IMR-90 (cell line): ENCODE measurements at places on chromosomes 3 and 15. TPM values are rescaled to one million over a fixed set of nuclear protein-coding genes. Genes with fewer than 3 reads are reported as not detected.

GRCh38 chr3:66497288-66497984 lies 3.4 kb downstream of the LRIG1 start:
- H3K36me3 ChIP-seq: no peaks in the 10 kb centered on the region
- H3K27me3 ChIP-seq: peaks cover 2% of the 10 kb centered on the region; the same call in 1 of the 2 replicates
- H3K4me1 ChIP-seq: peaks cover 9% of the 10 kb centered on the region

- no peak overlapping the region for H3K27ac ChIP-seq
- peaks cover 2% of the 10 kb centered on the region for H3K36me3 ChIP-seq
- H3K27me3 ChIP-seq: no peaks in the 10 kb centered on the region
- no peak overlapping the region for H3K4me3 ChIP-seq
- no peak for DNase-seq
Measured at GRCh38 chr3:188431040-188431439, 277.1 kb downstream of the LPP start.

DNA sequence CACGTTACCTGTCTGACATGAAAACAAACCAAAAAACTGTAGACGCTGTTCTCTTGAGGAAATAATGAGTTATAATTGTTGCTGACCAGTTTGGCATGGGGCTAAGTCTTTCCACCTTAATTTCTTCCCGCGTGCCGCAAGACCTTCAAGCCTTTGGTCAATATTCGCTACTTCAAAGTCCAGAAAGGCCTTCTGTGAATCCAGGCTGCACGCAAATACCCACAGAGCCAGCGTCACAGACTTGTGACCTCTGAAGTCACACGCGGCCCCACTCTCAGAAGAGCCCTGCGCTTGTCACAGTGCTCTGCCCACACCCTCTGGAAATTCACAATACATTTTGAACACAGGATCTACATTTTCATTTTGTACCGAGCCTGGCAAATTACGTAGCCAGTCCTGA lies 275.2 kb downstream of the SHQ1 start:
- H3K36me3 ChIP-seq: no peaks in the 10 kb centered on the region
- no peak overlapping the region for H3K4me3 ChIP-seq
- no peak for DNase-seq
- no peak overlapping the region for H3K27ac ChIP-seq

GRCh38 chr3:71949442-71949841 lies 164.5 kb upstream of the PROK2 start:
- H3K4me1 ChIP-seq: no peaks in the 10 kb centered on the region
- H3K4me3 ChIP-seq: no peak overlapping the region
- no peak overlapping the region for H3K27ac ChIP-seq
- H3K27me3 ChIP-seq: peaks cover 15% of the 10 kb centered on the region
- DNase-seq: no peak

- H3K27me3 ChIP-seq: no peaks in the 10 kb centered on the region
- no peak overlapping the region for H3K27ac ChIP-seq
- H3K4me1 ChIP-seq: peaks cover 4% of the 10 kb centered on the region
- H3K36me3 ChIP-seq: peaks cover 6% of the 10 kb centered on the region
- H3K4me3 ChIP-seq: no peak overlapping the region
Measured at GRCh38 chr3:190620886-190621608, 107.2 kb downstream of the IL1RAP start.

The STRIT1 gene
- total RNA-seq: not detected in 2 replicates

GRCh38 chr3:14151471-14152083 lies 26.7 kb downstream of the TMEM43 start:
- H3K36me3 ChIP-seq: peaks cover 63% of the 10 kb centered on the region
- H3K4me1 ChIP-seq: no peaks in the 10 kb centered on the region
- H3K27me3 ChIP-seq: no peaks in the 10 kb centered on the region
- no peak for DNase-seq
- H3K27ac ChIP-seq: no peak overlapping the region

- no peak overlapping the region for H3K4me3 ChIP-seq
- H3K27me3 ChIP-seq: peaks cover 25% of the 10 kb centered on the region
- no peaks in the 10 kb centered on the region for H3K4me1 ChIP-seq
- H3K36me3 ChIP-seq: no peaks in the 10 kb centered on the region
- no peak overlapping the region for H3K27ac ChIP-seq
- no peak for DNase-seq
Measured at GRCh38 chr15:40871749-40872617, 2.1 kb downstream of the RHOV start.

The DIPK2A gene
- 14.0 and 31.7 TPM in 2 replicates for total RNA-seq

The NT5DC2 gene
- 161 and 173 TPM in 2 replicates for total RNA-seq

DNA sequence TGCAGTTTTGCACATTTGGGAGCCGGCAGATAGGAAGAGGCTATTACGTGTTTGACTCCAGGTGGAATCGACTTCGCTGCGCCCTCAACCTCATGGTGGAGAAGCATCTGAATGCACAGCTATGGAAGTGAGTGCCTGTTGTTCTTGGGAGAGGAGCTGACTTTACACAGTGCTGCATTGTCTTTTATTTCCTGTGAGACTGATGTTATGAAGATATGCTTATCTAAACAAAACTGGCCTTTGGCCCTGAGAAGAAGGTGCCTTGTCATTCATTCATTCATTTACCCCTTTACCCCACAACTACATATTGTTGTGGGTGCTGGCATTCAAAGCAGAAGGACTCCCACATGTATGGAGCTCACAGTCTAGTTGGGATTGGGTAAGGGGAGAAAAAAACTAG lies 32.6 kb downstream of the PSMD6 start:
- H3K4me3 ChIP-seq: no peak overlapping the region
- no peaks in the 10 kb centered on the region; the same call in 1 of the 2 replicates for H3K4me1 ChIP-seq
- DNase-seq: no peak
- no peak overlapping the region for H3K27ac ChIP-seq

GRCh38 chr15:42373274-42373673 lies 14.0 kb downstream of the CAPN3 start:
- no peaks in the 10 kb centered on the region for H3K36me3 ChIP-seq
- DNase-seq: no peak

The PGBD4 gene
- 1.3 and 1.9 TPM in 2 replicates for total RNA-seq

- no peaks in the 10 kb centered on the region for H3K4me1 ChIP-seq
- no peak for DNase-seq
- no peaks in the 10 kb centered on the region for H3K36me3 ChIP-seq
- H3K4me3 ChIP-seq: no peak overlapping the region
- peaks cover 51% of the 10 kb centered on the region for H3K27me3 ChIP-seq
Measured at GRCh38 chr3:46858456-46858855, 4.8 kb downstream of the MYL3 start.

The GPR15 gene
- not detected in 2 replicates for total RNA-seq

DNA sequence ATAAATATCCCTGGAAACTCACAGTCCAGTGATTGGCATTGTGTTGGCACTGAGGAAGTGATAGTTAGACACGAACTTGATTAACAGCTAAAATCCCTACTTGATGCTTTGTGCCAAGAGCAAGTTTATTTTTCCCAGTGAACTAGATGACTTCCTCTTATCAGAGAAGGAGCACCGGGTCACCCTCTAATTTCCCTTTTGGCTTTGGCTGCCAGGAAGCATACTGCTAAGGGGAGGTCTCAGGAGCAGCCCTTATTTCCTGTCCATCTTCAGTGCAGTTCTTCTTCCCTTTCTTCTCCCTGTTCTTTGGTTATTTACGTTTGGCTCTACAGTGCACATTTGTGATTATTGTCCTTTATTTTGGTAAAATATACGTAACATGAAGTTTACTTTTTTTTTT lies 13.0 kb downstream of the FBLN2 start:
- H3K27ac ChIP-seq: no peak overlapping the region
- H3K36me3 ChIP-seq: no peaks in the 10 kb centered on the region
- DNase-seq: no peak
- H3K4me1 ChIP-seq: no peaks in the 10 kb centered on the region
- no peak overlapping the region for H3K4me3 ChIP-seq

DNA sequence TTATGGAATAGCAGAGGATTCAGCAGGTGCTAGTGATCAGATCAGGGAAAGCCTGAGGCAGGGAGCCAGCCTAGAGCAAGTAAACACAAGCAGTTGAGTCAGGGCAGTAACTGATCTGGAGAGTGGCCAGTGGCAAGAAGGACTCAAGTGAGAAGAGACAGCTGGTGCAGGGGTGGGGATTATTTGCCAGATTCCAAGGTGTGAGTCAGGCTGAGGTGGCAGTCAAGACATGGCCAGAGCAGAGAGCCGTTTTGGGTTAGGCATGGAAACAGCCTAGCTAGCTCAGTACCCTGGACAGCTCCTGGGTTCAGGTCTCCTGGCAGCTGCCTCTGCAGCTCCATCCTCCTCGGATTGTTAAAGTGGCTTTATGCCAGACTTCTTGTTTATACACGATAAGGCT lies 281.9 kb upstream of the ONECUT1 start:
- no peaks in the 10 kb centered on the region for H3K36me3 ChIP-seq
- H3K4me1 ChIP-seq: no peaks in the 10 kb centered on the region
- H3K27ac ChIP-seq: no peak overlapping the region
- peak; percentile 8 for DNase-seq

DNA sequence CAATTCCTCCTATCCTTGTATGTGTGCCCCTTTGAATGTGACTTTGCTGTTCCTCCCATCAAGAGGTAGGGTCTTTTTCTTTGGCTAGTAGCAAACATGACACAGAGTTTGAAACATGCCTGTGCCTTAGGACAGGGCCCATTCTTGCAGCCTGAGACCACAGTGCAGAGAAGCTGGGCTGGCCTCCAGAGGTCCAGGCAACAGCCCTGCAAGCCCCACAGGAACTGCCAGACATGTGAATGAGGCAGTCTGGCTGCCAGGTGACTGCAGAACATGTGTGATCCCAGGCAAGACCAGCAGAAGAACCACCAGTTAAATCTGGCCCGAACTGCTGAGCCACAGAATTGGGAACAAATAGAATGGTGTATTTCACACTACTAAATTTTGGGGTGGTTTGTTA lies 1.2 kb upstream of the HGD start:
- H3K4me1 ChIP-seq: peaks cover 4% of the 10 kb centered on the region; the same call in 1 of the 2 replicates
- H3K27ac ChIP-seq: no peak overlapping the region
- no peak overlapping the region for H3K4me3 ChIP-seq
- DNase-seq: peak; percentile 45
- H3K27me3 ChIP-seq: no peaks in the 10 kb centered on the region

The SUCNR1 gene
- not detected in 2 replicates for total RNA-seq

DNA sequence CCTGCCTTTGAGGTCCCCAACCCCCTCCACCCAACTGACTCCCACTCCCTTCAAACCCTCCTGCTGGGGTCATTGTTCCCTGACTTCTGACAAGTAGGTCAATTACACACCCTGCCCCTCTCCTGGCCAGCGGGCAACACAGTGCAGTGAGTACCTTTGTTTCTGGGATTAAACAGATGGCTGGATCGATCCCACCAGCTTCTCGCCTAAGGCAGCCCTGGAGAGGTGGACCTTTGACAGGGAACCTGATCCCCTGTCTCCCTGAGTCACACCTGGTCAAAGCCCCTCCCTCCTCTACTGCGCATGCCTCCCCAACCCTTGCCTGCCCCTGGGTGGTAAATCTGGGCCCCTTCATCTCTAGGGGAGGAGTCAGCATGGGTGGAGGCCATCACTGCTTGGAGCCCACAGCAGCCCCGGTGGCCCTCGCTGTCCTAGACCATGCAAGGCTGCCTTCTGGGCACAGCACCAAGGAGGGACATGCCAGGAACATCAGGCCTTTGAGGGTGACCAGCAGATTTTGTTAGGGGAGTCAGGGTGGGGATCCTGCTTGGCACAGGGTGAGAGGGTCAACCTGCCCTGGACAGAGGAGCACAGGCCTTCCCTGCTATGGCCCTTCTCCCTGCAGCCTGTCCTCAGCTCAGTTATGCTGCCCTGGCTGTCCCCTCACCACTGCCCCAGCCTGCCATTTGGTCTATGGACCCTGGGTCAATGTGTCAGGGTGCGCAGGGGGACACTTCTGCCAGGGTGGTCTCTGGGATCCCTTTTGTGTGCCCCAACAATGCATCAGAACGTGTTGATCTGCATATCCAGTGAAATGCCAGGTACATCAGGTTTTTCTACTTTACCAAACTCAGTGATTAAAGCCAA lies 9.8 kb upstream of the PRR23E start:
- no peaks in the 10 kb centered on the region for H3K36me3 ChIP-seq
- H3K4me1 ChIP-seq: no peaks in the 10 kb centered on the region
- H3K27me3 ChIP-seq: peaks cover 2% of the 10 kb centered on the region
- no peak overlapping the region for H3K4me3 ChIP-seq
- no peak overlapping the region for H3K27ac ChIP-seq

The NPAP1 gene
- not detected in 2 replicates for total RNA-seq

GRCh38 chr15:98398056-98398455 lies 250.3 kb upstream of the IGF1R start:
- no peaks in the 10 kb centered on the region for H3K36me3 ChIP-seq
- DNase-seq: no peak
- no peak overlapping the region for H3K27ac ChIP-seq
- no peak overlapping the region for H3K4me3 ChIP-seq

The ZNF280D gene
- 21.0 and 28.6 TPM in 2 replicates for total RNA-seq

- H3K4me1 ChIP-seq: no peaks in the 10 kb centered on the region
- no peak overlapping the region for H3K27ac ChIP-seq
- no peak for DNase-seq
- peaks cover 57% of the 10 kb centered on the region for H3K27me3 ChIP-seq
- H3K36me3 ChIP-seq: no peaks in the 10 kb centered on the region
Measured at GRCh38 chr15:70400766-70401541, 303.2 kb upstream of the TLE3 start.

The GPR176 gene
- 194 and 246 TPM in 2 replicates for total RNA-seq

The MYRIP gene
- not detected in 2 replicates for total RNA-seq

The AGBL1 gene
- total RNA-seq: not detected in 2 replicates

The GRK7 gene
- not detected in 2 replicates for total RNA-seq

GRCh38 chr15:38631119-38632075 lies 66.8 kb upstream of the RASGRP1 start:
- H3K4me1 ChIP-seq: no peaks in the 10 kb centered on the region
- H3K27ac ChIP-seq: no peak overlapping the region
- no peak for DNase-seq

DNA sequence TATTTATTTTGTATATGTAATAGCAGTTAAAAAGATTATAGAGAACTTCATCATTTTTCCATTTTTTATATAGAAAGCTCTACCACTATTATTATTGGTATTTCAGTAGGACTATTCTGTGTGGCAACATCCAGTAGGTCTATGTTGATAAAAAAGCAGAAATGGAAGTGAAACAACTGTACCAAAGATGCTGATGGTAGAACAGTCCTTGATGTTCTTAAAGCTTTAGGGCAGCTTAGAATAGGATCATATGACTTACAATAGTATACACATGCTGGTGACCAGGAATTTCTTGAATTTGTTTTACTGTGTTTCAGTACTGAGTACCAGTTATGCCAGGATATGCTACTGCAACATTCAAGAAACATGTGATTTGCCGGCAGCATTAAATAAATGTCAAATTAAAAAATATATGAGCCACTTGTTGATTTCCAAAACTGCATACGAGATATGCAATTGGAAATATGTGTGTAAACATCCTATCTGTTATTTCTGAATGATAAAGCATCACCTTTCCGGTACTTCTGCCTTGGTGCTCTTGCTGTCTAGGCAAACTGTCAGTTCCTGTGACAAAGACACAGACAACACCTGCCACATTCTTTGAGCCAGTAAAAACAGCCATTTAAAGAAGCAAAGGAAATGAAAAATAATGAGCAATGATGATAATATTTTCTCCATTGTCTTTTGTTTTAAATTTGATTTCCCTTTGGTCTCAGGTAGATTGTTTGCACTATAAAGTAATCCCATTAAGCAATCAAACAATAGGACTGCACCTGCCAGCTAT lies 649.2 kb downstream of the ZPLD1 start:
- H3K27ac ChIP-seq: no peak overlapping the region
- no peak overlapping the region for H3K4me3 ChIP-seq
- H3K4me1 ChIP-seq: no peaks in the 10 kb centered on the region
- H3K36me3 ChIP-seq: no peaks in the 10 kb centered on the region
- no peak for DNase-seq
